ENCODE measurements at places on chromosomes 3 and 15.
A peak's percentile ranks its signal among the peaks of the same experiment; 100 is the strongest.

DNA sequence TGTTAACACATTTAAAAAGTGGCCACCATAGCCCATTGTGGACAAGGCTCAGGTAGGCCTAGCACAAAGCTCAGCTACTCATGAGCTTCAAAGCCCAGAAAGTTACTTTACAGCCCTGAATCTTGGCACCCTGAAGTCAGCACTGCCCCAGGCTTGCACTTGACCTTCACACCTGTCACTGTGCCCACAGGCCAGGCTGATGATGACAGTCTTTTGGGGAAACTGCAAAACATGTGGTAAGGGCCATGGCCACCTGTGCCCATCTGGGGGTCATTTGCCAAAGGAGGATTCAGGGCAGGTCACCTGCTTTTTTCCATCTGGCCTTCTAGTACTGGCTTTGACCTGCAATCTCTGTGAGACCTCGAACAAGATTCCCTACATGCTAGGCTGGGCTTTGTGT is 11.0 kb downstream of the CHDH start:
- no peak for DNase-seq

GRCh38 chr3:41872157-41872556 is 89.7 kb downstream of the ULK4 start:
- DNase-seq: no peak

GRCh38 chr3:100019719-100020118 is 94.6 kb downstream of the FILIP1L start:
- DNase-seq: no peak

GRCh38 chr3:126733061-126733430 is 29.0 kb downstream of the CHCHD6 start:
- DNase-seq: no peak

DNA sequence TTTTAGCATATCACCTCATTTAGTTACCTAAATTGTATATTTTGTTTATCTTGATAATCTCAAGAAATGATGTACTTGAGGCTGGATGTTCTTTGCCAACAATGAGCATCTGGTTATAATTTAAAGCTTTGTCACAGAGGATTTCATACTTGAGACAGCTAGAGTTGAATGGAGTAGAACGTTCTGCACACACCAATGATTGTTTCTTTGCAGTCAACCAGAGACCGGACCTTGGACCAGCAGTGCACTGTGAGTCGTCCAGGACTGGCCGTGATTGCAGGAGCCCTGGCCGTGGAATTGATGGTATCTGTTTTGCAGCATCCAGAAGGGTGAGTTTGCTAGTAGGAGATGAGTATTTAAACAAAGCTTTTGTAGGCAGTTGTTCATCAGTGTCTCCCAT is 90.4 kb downstream of the ATG7 start:
- no peak for DNase-seq

DNA sequence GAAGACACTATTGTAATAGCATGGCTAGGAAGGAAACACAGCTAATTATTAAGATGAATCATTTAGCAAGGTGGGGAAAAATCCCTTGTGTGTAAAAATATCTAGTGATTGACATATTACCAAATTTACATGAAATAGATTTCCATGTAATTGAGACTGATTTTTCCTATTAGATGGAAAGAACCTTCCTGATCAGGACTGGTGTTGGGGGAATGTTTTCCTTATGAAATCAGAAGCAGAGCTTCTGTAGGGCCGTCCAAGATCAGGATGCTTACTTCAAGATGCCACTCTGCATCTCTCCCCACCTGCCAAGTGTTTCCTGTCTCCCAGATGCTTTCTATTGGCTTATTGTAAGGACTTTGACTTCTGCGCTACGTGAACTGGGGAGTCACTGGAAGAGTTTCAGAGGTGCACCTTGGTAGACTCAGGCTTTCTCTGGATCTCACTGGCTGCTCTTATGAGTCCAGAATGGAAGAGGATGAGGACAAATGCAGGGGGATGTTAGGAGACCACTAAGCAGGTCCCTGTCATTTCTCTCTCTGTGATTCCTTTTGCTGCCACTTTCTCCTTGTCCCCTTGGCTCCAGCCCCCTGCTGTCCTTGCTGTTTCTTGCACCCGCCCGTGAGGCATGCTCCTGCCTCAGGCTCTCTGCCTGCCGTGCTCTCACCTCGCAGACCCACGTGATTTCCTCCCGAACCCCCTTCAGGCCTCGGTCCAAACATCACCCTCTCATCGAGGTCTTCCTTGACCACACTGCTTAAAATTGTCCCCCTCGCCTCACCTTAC is 30.1 kb downstream of the BTD start:
- DNase-seq: no peak

- DNase-seq: no peak
These were observed 330.9 kb downstream of the SHQ1 start for GRCh38 chr3:72517336-72517735.

DNA sequence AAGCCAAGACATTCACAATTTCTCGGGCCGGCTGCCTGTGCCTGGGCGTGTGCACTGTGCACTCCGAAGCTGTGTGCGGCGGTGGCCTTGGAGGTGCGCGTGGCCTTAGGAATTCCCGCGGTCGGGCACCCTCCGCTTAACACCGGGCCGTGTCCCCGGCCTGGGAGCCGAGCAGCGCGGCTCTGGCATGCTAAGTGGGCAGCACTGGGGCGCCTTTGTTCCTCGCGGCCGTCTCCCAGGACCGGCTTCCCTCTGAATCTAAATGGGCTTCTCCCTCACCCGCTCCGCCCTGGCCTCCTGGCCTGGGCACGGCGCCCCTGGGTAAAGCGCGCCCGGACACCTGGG is 498 bp upstream of the ARNT2 start:
- DNase-seq: no peak

DNA sequence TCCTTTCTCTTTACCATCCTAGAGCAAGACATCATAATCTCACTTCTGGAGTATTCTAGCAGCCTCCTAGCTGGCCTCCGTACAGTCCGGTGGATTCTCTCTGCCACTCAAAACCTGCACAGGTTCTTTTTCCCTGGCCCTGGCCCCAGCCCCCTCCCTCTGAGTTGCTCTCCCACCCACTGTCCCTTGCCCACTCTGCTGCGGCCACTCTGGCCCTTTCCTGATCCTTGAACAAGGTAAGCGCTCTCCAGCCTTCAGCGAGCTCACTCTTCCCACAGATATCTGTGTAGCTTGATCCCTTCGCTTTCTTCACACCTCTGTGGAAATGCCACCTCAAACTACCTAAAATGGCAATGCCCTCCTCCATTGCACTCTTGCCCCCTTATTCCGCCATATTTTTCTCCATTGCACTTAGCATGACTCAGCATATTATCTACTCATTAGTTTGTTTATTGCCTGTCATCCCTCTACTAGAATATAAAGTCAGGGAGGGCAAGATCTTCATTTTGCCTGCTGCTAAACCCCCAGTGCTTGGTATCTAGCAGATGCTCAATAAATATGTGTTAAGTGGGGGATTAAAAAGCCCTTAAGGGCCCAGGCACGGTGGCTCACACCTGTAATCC is 65.6 kb upstream of the ATP13A3 start:
- no peak for DNase-seq

DNA sequence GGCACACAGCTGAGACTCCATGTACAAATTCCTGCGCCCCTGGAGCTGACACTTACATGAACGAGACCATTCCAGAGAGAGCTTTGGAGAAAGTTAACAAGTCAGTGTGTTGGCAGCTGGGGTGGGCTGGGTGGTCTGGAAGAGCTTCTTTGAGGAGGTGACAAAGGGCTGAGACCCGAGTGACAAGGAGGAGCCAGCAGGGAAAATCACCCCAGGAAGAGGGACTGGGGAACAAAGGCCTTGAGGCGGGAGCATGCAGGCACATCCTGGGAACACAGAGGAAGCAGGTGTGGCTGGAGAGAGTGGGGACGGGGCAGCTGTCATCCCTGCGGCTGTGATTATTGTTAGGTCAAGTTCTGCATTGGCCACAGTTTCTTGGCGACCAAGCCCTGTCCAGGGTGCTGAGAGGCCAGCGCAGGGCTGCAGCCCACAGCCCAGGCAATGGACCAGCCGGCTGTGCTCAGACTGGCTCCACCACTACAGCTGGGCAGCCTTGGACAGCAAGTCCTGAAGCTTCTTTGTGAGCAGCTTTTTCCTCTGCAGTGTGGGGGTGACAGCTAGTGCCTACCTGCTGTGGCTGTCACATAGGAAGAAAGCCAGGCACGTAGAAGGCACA is 34.2 kb upstream of the PRR23E start:
- DNase-seq: peak; percentile 65

DNA sequence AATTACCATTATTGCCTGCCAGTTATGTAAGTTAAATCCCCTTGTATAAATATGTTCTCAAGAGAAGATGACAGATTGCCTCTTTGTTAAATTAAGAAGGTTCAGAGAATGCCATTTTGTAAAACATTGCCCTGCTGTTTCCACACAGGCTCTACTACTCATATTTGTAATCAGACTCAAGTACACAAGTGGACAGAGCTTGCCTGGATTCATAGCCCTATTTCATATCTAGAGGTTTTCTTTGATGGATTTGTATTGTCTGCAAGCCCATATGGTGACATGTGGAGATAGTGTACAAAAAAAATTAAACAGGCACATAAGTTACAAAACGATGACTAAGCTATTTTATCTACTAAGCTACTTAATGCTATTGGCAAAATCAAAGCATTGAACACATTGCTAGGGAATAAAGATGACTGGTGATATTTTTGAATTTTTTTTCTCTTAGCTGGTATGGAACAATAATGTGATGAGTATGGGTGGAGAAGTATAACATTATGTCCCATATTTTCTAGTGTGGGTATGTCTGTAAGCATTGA is 1286.6 kb upstream of the ALCAM start:
- no peak for DNase-seq

GRCh38 chr15:71646767-71647486 is 163.4 kb upstream of the NR2E3 start:
- DNase-seq: no peak

DNA sequence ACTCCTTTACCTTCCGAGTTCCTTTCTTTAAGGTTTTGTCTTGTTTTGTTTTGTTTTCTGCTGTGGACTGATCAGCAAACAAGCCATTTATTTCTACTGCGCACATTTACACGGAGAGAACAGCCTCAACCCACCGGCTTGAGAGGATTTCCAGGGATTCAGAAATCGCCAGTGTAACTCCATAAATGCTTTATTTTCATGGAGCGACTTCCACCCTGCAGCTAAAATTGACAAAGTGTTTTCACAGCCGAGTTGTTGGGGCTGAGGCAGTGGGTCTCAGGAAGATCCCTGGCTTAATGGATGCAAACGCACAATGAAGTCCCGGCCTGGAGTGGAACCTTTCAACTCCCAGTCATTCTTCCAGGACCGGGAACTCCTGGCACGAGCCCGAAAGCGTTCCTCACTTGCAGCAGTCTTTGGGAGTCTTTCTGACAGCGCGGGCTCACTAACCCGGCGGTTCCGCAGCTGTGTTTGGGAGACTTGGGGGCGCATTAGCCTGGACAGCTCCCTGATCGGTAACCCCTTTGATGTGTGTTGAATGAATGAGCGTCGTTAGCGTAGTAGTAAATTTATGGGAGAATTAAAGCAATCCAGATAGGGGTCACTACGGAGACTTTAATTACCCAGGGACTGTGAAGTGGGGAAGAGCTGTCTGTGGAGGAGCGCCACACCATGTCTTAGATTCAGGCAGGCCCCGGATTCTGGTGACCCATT is 785 bp upstream of the MYRIP start:
- DNase-seq: peak; percentile 55

DNA sequence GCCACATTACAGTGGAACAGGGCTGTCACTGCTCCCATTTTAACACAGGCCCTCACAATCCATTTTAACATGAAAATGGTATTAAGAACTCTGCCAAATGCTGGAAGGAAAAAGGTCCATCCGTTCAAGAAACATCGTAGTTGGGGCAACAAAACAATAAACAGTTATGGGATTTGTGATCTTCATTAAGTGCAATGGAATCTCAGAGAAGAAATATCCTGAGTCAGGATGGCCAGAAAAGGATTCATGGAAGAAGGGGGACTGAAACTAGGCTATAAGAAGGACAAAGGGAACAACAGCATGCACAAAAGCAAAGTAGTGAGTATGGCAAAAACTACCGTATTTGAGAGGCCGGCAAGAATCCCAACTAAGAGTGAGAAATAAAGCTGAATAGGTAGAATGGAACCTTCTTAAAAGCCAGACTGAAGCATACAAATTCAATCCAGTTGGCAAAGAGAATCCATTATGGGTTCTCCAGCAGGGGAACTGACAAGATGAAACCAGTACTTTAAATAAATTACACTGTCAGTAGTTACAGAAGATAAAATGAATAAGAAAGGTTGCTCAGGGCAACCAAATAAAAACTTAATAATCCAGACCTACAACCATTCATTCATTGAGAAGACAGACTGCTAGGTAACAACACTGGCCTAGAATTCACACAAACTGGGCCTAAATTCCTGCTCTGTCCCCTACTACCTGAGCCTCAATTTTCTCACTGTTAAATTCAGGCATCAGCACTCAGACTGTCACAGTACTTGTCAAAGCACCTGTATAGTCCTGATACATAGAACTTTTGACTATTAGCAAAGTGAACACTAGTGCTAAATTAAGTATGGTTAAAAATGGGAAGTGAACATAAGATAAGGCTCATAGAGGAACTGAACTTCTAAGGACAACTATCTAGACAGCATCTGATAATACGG is 6.3 kb downstream of the TBL1XR1 start:
- no peak for DNase-seq

GRCh38 chr3:188827576-188827975 is 344.2 kb upstream of the TPRG1 start:
- no peak for DNase-seq

GRCh38 chr3:177446165-177446601 is 248.9 kb upstream of the TBL1XR1 start:
- no peak for DNase-seq

- no peak for DNase-seq
These were observed 124.4 kb downstream of the PTPRG start for GRCh38 chr3:61685755-61686154.

GRCh38 chr3:178313716-178314115 is 222.5 kb upstream of the KCNMB2 start:
- DNase-seq: no peak

DNA sequence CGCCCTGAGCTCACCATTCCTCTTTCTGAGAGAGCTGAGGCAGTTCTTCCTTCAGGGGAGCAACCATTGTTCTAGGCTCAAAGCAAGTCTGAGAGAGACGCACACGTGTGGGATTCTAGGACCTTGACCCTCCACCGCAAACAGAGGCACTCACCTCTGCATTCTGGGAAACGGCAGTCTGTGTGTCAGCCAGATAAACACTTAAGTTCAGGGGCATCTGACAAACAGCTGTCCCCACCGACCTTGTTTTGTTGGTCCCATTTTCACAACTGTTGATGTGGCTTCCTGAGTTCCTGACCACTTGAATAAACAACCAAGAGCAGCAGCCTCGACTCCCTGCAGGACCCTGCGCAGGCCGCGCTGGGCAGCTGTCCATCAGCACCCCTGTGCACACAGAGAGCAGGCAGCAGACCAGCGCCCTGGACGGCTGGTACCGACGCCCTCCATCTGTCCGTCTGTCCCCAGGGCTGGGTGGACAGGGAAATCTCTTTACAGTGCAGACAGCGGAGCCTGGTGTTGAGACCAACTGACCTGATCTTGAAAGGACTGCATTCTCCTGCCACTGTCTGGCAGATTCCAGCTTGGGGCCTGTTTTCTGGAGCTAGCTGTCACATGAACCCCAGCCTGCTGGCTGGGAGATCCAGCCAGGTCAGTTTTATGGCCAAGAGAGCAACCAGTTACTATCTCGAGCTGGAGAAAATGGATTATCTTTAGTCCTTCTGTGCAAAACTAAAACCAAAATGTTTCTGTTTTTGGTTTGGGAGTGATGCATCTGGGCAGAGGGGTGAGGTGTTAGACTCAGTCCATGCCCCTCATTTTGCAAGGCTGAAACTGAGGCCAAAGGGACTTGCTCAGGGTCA is 64.2 kb downstream of the FAM43A start:
- DNase-seq: peak; percentile 57

- DNase-seq: no peak
These were observed 231.4 kb upstream of the UMPS start for GRCh38 chr3:124498891-124499290.

GRCh38 chr3:18732474-18732873 is 307.3 kb upstream of the SATB1 start:
- DNase-seq: no peak
